Body of pancreas (tissue), 4 donors: ENCODE measurements at places on chromosomes 6 and 20. TPM values are rescaled to one million over a fixed set of nuclear protein-coding genes. Genes with fewer than 3 reads are reported as not detected.

KIF13A gene
- 17.1 TPM for total RNA-seq

LY6G6D gene
- not detected for total RNA-seq

DEFB124 gene
- total RNA-seq = not detected

CAPN11 gene
- total RNA-seq = 0.66 TPM

MLIP gene
- under 0.01 TPM for total RNA-seq

ZNF165 gene
- 2.9 TPM for total RNA-seq

BMP6 gene
- total RNA-seq = 1.8 TPM

PKIB gene
- 13.0 TPM for total RNA-seq

DOK5 gene
- total RNA-seq = 1.3 TPM

MTFR2 gene
- total RNA-seq = 0.78 TPM

FERMT1 gene
- 5.7 TPM for total RNA-seq

RBM24 gene
- 2.3 TPM for total RNA-seq

MAVS gene
- total RNA-seq = 21.5 TPM

STK38 gene
- 11.9 TPM for total RNA-seq

HLA-G gene
- total RNA-seq = not detected

DAAM2 gene
- total RNA-seq = 12.2 TPM

PRICKLE4 gene
- total RNA-seq = 16.8 TPM

ARG1 gene
- not detected for total RNA-seq

CNR1 gene
- total RNA-seq = 2.6 TPM

FITM2 gene
- 7.0 TPM for total RNA-seq

FOXF2 gene
- total RNA-seq = 0.26 TPM

SLC26A8 gene
- total RNA-seq = not detected

CALHM5 gene
- 0.33 TPM for total RNA-seq

TMEM217 gene
- total RNA-seq = not detected

SLC17A1 gene
- not detected for total RNA-seq
